Activated CD4-positive, alpha-beta T cell treated with anti-CD3 and anti-CD28 coated beads for 1 hour (primary cell): ENCODE measurements at places on chromosomes 7 and 10.

DNA sequence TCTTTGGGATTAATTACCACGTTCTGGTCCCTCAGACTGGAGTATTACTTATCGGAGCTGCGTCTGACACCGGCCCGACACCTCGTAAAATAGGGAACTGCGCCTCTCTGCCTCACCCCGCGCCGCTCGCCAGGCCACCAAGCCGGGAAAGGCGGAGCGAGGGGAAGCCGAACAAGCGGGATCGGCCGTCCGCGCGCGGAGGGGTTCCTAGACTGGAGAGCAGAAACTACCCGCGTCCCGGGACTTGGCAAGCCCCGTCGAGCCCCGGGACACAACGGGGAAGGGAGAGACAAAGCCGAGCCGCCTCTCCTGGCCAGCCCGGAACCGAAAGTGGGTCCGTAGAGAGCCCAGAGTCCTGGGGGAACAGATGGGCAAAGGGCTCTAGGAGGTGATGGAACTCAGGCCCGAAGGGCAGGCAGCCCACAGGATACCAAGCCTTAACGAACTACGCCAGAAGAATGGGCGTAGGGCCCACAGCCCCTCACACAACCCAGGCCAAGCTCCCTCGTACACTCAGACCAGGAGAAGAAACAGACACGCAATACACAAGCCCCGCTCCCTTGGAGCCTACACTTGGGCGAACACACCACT lies 6.5 kb downstream of the LBX1 start:
- DNase-seq: no peak

GRCh38 chr7:28423918-28424514 lies 11.7 kb downstream of the CREB5 start:
- DNase-seq: no peak

- no peak for DNase-seq
Observed at GRCh38 chr10:93695740-93696139, 6.7 kb downstream of the FRA10AC1 start.

GRCh38 chr10:49645871-49646870 lies 32.3 kb downstream of the CHAT start:
- no peak for DNase-seq

DNA sequence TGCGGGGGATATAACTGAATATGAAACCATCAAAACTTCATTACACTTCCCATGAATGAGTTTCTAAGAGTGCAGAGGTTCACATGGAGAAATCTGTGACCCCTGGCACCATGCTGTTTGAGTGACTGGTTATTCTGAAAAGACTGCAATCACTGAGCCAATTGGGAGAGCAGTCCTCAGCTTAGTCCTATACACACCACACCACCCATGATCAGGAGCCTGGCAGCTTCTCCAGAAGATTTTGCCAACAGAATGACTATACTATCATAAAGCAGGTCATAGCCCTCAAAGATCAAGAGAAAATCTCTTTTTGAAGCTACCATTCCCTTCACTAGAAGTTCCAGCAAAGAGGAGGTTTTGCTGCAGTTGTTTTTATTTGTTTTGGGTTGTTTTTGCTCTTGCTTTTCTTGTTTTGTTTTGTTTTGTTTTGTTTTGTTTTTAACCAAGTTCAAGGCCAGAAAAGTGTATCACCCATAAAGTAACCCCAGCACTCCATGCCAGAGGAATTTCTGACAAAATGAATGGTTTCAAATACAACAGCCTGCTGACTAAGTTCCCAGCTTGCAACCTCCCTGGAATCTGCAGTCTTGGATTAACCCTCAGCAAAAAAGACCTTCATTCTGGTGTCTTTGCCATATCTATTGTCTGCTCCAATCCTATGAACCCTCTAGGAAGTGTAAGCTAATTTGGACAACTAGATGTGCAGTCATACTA lies 19.7 kb upstream of the HGF start:
- no peak for DNase-seq

DNA sequence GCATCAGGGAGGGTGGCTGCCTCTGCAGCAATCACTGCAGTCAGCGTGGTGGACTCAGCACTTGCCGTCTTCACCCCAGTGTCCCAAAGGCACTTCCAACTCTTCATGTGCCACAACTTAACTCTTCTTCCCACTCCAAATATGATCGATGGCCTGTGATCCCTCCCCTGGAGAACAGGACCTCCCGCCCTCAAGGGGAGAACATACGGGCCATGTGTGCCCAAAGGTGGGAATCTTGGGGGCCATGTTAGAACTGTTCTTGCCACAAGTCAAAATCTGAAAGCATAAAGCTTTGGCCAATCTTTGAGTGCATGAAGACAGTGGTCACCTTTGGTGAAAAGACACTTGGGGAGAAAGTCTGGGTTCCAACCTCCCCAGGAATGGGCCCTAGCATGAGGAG lies 368.5 kb upstream of the MGMT start:
- DNase-seq: no peak

DNA sequence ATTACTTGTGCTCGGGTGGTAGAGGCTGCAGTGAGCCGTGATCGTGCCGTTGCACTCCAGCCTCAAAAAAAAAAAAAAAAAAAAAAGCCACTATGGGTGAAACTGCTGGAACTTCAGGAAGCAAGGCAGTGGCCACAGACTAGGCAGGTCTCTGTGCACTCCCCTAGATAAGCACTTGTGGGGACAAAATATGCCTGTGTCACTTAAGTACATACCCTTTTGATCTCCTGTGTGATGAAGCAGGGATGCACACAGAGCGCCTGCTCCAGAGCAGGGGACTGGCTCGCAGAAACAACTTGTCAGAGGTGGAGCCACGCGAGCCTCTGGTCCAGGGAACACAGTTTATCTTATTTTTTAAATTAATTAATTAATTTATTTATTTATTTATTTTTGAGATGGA lies 42.9 kb upstream of the PSAP start:
- no peak for DNase-seq

- DNase-seq: no peak
Observed at GRCh38 chr7:150363370-150363769, 5.3 kb upstream of the REPIN1 start.

DNA sequence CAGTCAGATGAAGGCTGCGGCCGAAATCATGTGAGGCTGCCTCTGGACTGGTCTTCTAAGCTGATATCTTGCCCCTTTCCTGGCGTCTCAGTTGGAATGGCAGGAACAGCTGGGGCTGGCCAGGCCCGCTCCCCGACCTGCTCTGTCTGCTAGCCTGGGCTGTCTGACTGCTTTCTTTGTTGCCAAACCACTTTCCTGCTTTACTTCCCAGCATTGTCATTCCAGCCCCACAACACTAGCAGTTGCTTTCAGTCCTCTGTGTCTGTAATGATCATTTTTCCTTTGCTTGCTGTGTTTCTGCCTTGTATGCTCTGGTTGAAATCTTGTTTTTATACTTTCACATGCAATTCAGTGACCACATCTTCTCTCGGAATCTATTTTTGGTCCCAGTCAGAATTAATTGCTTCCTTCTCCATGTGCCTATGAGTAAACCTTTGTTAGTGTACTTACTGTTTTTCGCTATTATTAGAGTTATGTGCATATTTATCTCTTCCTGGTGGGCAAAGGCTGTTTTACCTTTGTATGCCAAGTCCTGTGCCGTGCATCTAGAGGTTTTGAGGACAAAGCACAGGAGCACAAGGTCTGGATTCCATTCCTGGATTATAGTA lies 21.6 kb downstream of the PRPF18 start:
- no peak for DNase-seq

GRCh38 chr7:23205909-23206767 lies 24.3 kb downstream of the NUP42 start:
- no peak for DNase-seq

DNA sequence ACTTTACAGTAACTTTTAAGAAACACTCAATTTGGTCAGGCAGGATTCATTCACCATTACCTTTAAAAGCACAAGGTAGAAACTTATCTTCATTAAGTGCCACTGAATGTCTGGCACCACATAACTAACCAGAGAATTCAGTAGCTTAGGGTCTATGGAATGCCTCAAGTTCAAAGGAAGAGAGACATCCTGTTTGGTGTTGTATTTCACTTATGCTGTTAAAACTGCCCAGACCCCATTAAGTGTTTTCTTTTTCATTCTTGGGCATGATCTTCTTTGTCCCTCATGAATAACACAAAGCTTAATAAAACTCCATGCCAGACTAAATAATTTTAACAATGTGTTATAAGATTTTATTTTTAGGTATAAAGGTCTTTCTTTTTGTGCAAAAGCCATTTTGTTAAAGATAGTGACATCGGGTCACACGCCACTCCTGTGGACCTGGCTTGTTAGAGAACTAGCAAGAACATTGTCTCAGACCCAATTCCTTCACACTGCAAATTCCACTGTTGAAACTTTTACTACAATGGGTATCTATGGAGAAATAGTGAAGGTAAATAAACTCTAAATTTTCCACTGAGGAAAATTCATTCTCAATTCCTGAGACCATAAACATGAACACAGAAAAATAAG lies 221.0 kb downstream of the TWIST1 start:
- DNase-seq: no peak

- no peak for DNase-seq
Observed at GRCh38 chr10:34273340-34273739, 541.8 kb downstream of the PARD3 start.

DNA sequence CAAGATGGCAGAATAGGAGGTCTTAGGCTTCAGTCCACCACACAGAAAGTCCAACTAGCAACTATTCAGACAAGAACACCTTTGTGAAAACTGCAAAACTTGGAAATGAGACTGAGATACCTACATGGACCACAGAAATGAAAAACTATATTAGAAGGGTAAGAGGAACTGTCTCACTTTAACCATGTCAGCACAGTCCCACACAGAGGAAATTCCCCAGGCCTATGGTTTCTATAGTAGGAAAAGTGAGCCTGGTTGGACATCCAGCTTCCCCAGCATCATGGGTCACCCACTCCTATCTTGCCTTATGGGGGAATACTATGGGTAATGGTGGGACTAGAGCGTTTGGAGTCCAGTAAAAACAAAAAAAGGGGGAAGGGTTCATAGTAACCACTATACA lies 38.8 kb upstream of the CDK6 start:
- DNase-seq: no peak

- DNase-seq: no peak
Observed at GRCh38 chr7:118109607-118110006, 74.4 kb upstream of the LSM8 start.

DNA sequence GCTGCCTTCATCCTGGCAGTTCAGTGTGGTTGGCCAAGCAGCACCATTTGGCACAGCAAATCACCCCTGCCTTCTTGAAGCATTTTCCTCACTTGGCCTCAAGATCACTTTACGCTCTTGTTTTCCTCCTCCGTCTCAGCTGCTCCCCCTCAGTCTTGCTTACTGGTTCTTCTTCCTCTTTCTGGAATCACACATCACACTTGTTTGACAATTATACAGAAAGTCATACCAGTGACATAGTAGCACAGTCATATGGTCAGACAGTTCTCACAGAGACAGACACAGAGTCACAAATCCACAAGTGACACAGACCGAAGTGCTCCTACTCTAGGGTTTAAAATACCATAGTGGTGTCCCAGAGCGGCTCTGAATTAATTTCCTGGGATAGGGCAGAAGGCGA lies 43.8 kb upstream of the ARL4A start:
- DNase-seq: no peak

- no peak for DNase-seq
Observed at GRCh38 chr7:143316492-143316891, 581 bp downstream of the CLCN1 start.

- DNase-seq: no peak
Observed at GRCh38 chr7:6228361-6229229, 43.8 kb downstream of the CYTH3 start.

DNA sequence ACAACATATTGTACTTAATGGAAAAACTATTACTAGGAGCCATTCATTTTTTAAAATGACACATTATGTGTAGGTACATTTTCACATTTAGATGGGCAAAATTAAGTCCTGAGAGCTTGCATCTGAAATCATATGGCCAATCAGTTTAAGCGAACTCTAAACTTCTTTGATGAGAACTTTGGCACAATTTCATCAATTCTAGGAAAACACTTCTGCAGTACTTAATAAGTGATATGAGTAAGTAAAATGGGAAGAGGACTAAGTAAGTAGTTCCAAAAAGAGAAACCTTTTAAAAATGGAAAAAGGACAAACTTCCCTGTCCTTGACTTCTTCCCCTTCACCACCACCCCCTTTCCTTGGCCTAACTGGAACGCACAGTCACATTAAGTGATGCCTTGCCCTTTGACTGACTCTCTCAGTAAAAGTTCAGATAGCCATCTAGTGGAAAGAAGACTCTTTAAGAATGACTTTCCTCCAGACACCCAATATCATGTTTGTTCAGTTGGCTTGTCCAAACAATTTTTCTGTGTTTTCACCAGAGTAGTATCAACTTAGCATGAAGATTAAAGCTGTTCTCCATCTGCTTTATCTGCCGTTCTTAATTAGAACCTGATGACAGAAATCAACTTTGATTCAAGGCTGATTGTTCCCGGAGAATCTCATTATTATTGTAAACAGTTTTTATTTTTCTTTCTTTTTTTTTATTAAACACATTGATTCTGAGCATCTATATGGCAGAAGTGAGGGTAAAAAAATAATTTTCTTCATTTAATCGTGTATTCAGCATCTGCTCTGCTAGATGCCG lies 45.1 kb downstream of the CNNM2 start:
- no peak for DNase-seq
